ENCODE measurements at places on chromosomes 1 and 21.

GRCh38 chr1:23803674-23804073 lies 3.1 kb upstream of the GALE start:
- DNase-seq = no peak

GRCh38 chr1:110454328-110454727 lies 3.4 kb downstream of the PROK1 start:
- no peak for DNase-seq

GRCh38 chr1:169475806-169476387 lies 9.8 kb downstream of the SLC19A2 start:
- no peak for DNase-seq

DNA sequence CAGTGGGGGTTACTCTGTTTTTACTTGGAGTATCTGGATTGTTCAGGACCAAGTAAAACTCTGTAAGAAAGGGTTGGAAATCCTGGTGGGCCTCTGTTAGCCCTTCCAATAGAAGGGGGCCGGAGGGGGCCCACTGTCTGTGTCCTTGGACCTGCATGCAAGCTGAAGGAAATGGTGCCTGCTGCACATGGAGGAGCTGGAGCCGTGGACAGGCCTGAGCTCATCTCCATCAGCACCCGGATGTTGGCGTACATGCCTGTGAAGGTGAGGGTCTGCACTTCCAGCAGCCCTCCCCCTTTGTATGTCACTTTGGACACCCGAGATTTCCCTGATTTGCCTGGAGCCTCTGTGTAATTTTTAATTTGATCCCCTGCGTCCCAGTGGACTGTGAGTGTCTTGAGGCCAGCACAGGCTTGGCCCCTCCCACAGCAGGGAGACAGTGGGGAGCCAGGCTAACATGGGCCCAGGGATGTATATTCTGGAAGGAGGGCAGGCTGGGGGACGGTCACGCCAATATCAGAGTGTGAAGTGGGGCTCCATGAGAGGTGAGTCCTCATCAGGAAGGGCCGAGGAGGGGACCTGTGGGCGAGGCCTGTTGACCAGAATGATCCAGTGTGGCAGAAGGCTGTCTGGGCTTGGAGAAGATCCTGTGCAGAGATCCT lies 16.8 kb downstream of the GALNT2 start:
- no peak for DNase-seq

DNA sequence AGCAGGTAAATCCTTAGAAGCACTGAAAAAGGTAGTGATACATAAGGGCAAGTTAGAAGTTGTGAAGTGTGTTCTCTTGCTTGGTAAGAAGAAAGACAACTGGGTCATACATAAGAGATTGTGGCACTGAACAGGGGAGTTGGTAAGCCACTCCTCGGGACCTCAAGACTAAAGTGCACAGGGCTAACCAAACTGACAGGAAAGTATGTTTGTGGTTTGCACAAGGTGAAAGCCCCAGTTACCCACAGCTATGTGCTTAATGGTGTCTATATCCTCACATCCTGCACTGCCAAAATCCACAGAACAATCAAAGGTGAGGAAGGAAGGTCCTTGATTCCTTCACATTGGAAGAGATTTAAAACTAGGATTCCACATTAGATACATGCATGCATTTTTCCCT lies 276.5 kb downstream of the DNM3 start:
- peak; percentile 60 for DNase-seq

GRCh38 chr1:6872573-6873261 lies 87.5 kb downstream of the CAMTA1 start:
- no peak for DNase-seq

- DNase-seq = no peak
Measured at GRCh38 chr1:44262414-44262813, 49.1 kb downstream of the DMAP1 start.

DNA sequence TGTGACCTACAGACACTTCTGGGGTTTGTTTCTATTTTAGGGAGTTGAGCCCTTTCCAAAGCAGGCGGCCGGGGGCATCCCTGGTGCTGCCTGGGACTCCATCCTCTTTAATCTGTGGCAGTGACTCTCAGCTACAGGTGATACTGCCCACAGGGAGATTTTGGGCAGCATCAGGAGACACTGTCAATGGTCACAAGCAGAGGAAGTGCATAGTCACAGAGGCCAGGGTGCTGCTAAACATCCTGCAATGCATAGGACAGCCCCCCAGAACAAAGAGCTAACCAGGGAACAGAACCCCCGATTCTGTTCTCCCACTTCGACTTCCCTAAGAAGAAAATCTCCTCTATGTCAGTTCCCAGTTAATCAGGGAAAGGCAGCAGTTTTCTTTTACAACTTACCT lies 66.2 kb downstream of the TEX35 start:
- DNase-seq = no peak

- no peak for DNase-seq
Measured at GRCh38 chr1:188708795-188709535, 1768.7 kb downstream of the BRINP3 start.

DNA sequence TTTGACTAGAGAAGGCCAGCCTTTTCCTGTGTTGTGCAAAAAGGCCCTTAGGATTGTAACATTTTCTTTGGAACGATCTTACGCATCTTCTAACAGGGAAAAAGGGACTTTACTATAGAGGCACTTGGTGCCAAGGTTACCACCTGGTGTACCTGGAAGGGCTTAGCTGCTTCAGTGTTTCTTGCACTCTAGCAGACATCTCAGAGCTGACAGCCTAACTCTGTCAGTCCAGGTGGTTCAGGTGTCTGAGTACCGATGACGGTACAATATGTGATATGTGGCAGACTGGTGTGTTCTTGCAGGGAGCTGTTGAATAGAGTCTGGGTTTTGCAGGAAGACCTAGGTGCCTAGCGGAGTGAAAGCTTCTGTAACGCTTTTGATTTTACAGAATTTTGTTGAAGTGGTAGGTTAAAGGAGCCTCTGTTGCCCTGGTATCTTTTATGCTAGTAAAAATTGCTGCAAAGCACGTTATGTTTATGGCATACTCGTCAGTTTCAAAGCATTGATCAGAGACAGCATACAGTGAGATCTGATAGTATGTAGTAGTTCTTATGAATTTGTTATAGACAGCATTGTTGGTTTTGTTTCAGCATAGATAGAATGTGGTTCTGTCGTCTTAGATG lies 1.4 kb downstream of the MAGI3 start:
- no peak for DNase-seq

- DNase-seq = peak; percentile 14
Measured at GRCh38 chr1:21290546-21290944, 282 bp upstream of the ECE1 start.

DNA sequence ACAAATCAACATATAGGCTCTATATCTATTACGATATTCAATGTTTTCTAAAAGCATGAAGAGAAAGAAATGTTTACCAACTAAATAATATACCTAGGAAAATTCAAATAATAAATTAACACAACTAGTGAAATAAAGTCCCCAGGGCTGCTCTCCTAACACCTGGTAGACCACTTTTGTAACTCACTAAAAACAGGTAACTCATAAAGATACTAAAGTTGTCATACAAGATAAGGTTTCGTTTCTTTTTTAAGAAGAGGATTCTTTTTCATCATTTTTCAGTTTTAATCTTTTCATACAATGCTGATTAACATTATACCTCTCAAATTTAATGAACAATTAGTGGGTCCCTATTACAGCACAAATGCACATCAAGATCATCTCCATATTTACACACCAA lies 99.0 kb downstream of the ZZZ3 start:
- DNase-seq = no peak

GRCh38 chr1:218476385-218476784 lies 131.2 kb downstream of the TGFB2 start:
- no peak for DNase-seq

DNA sequence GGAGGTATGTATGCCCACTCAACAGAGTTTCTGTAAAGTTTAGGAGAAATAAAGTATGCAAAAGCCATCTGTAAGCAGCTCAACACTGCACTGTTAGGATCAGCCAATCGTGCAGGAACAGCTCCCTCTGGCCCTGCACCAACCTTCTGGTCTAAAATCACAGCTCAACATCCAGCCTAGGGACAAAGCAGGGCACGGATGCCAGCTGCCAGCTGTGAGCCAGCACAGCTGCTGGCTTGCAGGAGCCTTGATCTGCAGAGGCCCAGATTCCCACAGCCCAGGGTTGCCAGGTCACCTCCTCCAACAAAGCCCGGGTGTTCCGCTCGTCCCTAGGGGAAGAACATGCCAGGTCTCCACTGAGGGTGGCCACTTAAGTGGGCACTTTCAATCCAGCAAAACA lies 8.6 kb downstream of the ACOT7 start:
- DNase-seq = no peak

- no peak for DNase-seq
Measured at GRCh38 chr1:179087665-179088064, 5.8 kb downstream of the TOR3A start.

DNA sequence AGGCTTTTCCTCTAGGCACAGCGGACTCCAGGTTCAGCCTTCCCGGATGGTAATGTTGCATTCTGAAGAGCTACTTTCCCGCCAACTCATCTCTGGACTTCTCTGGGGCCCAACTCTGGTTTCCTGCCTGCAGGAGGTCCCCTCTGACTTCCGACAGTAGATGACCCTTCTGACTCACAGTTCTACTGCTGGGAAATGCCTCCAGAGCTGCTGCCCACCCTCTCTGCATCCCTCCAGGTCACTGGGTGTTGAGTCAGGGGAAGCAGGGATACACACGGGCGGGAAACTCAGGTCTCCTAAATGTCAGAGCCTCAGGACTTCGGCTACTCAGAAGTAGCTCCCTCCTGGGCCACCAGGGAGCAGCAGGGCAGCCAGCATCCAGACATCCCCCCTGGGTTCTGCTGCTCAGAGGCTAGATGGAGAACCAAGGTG lies 2.1 kb upstream of the KIF21B start:
- DNase-seq = peak; percentile 87

DNA sequence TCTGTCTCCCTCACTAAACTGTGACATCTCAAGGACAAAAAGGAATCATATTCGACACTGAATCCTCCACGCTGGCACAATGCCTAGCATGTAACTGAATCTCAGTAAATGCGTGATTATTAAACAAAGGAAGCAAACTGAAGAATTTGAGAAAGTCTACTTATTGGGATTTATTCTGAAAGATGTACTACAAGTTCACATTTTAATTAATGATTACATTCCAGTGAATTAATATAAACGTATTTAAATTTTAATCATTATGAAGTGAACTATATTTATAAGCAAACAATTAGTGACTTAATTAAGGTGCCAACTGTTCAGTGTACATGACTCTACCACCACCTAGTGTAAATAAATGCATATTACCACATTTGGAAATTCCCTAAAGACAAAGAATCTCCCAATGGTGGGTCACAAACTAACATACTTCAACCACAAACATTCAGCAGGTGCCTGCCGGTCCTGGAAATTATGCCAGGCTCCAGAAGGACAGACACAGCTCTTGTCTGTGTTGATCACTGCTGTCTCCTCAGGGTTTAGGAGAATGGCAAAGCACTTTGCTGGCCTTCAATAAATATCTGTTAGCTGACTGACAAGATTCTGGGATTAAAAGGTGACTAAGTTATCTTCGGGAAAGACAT lies 56.3 kb downstream of the SMYD3 start:
- DNase-seq = peak; percentile 25

- DNase-seq = no peak
Measured at GRCh38 chr1:93591676-93592550, 89.7 kb downstream of the BCAR3 start.

DNA sequence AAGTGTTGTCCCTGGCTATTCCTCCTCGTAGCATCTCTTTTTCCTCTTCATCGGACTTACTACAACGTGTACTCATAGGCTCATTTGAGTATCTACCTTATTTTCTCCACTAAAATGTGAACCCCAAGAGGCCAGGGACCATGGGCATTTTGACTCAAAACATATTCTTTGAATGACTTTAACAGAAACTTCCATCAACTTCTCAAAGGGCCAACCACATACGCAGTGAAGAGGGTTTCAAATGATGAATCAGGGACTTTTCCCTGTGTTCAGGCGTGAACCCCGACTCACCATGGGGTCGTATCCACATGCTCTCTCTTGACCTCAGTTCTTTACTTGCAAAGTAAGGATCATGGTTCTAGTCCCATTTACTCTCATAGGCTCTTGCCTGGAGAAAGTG lies 20.2 kb upstream of the GPR137B start:
- peak; percentile 67 for DNase-seq

GRCh38 chr21:40615505-40616376 lies 231.2 kb downstream of the DSCAM start:
- DNase-seq = no peak

DNA sequence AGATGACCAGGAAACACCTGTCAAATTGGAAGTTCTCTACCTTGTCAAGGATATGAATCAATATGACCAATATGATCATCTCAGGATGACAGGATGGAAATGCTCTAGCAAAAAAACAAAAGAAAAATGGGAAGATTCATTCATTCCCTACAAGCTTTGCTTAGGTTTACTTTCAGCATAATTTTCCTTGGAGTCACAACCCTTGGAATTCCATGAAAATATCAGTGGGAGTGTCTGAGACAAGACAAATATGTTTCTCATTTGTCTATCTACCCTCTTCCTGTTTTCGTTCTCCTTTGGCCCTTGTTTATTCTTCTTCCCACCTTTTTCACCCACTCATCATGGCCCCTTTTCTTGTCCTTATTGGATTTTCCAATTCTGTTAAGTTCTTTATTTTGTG lies 50.6 kb downstream of the COLGALT2 start:
- DNase-seq = no peak

GRCh38 chr1:52240592-52241210 lies 98.8 kb downstream of the ZFYVE9 start:
- DNase-seq = no peak

DNA sequence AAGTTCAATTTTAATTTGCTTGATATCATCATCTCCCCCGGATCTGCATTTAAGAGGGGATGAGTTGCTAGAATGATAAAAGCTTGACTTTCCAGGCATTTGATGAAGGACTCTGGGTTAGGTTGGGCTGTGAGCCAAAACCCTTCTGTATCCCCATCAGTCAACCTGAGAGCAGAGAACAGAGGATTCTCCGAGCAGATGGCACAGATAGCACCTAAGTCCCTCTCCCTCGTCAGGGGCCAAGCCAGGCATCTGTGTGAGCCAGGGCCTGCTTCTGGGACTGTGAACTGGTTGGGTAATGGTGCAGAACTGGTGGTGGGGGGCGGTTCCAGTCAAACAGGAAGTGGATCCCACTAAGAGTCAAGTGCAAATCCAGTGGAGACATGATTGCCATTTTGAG lies 205.8 kb downstream of the TNR start:
- no peak for DNase-seq

DNA sequence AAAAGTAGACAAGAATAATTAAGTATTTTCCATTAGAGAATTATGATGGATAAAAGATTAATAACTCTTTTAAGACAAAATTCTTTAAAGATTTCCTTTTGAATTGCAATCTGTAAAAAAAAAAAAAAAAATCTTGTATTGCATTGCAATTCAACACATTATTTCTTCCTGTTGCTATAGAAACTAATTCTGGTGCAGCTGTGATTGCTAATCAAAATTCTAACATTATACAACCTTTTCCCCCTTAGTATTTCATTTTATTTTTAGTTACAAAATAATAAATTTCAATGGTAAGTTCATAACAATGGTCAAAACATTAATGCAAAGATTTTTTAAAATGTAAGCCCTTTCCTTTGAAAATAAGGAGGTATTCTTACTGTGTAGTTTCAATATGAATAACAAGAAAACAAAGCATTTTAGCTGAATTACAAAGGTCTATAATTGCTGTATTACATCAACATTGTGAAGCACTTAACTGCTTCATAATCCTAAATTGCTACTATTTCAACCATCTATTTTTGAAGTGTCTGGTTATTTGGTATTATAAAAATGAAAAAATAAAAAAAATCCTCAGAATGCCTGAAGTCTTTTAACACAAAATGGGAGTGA lies 135.0 kb downstream of the SYT14 start:
- DNase-seq = no peak

- no peak for DNase-seq
Measured at GRCh38 chr1:202286622-202287097, 55.1 kb downstream of the UBE2T start.
